ENCODE measurements at places on chromosomes 3 and 15. TPM values are rescaled to one million over a fixed set of nuclear protein-coding genes. Genes with fewer than 3 reads are reported as not detected.

The MEX3B gene
- total RNA-seq, result 2.6 TPM

The SPATA12 gene
- total RNA-seq, result not detected

The GALNT15 gene
- 1.3 TPM for total RNA-seq

The ZBTB47 gene
- total RNA-seq, result 202 TPM

The BNC1 gene
- total RNA-seq, result 0.11 TPM

The PLA2G4D gene
- total RNA-seq, result not detected

The BUB1B gene
- total RNA-seq, result 0.43 TPM

The FAM3D gene
- total RNA-seq, result not detected

- no peak for DNase-seq
Measured at GRCh38 chr3:62167566-62168262, 205.6 kb downstream of the FEZF2 start.

DNA sequence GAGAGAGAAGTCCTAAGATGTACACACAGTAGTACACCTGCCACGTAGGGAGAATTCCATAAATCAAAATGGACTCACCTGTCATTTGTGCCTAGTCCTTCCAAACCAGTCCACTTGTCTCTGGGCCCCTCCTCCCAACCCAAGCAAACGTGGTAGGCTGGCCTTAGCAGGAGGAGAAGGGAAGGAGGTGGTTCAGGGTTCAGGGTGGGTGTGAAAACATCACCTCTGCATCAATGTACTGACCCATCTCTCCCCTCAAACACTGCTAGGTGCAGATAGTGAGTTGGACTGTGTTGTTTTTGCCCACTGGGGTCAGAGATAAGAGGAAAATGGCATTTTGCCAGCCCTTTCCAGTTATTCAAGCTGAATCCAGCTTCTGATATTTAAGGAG lies 99.3 kb downstream of the MME start:
- DNase-seq, result no peak

DNA sequence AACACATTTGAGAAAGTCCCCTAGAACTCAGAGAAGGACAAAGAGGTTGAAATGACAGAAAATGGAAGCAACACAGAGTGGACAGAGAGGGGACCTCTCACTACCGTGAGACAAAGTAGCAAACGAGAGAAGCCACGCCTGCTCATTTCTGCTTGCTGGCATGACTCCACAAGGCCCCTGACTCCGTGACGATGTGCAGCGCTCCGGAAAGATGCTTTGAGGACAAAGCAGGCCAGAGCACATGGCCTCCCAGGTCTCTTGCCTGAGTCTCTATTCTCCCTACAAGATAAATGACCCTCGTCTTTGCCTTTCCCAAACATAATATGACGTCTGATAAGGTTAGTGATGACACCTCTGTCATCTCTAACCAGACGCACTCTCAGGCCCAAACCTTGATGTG lies 63.8 kb upstream of the CTSH start:
- no peak for DNase-seq

GRCh38 chr3:125302932-125303331 lies 72.2 kb downstream of the ZNF148 start:
- no peak for DNase-seq

- no peak for DNase-seq
Measured at GRCh38 chr3:165817160-165817709, 20.0 kb downstream of the BCHE start.

GRCh38 chr3:3127432-3128010 lies 781 bp downstream of the TRNT1 start:
- no peak for DNase-seq

DNA sequence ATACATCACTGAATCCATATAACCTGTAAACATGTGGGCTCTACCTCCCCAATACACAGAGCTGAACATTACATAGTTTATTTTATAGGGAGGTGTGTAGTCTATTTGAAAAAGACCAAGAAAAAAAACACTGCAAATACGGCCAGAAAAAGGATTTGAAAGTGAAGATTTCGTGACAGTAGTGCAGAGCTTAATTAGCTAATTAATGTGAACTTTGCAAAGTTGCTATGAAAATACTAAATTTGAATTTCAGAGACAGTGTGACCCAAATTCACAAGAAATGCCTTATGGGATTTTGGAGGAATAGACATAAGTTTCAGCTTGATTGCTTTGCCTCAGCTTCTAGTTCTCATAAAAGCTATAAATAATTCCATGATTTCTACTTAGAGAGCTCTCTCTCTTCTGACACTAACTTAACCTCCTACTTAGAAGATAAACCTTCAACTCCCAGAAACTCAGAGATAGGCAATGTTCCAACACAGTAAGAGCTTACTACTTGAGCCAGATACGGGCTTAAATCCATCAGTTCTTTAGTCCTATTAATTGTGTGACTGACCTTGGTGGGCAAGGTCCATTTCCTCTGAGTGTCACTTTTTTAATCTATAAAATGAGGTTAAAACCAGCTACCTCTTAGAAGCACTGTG lies 87.3 kb upstream of the THBS1 start:
- DNase-seq, result no peak

- DNase-seq, result no peak
Measured at GRCh38 chr3:22745321-22745720, 457.8 kb upstream of the UBE2E2 start.

DNA sequence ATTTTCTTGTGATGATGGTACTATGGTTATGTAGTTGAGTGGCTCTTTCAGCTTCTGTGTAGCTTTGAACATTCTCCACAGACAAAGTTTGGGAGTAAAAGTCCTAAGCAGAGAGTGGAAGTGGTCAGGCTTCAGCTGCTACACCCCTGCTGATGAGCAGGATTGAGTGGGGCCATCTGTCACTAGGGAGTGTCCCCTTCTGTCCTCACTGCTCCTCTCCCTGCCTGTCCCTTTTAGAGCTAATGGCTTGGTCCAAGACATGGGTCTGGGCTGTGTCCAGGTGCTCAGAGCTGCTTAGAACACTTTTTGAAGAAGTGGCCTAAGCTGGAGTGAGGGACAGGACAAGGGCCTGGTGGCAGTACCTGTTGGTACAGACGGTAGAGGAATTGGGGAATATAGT lies 15.1 kb downstream of the MYZAP start:
- peak; percentile 10 for DNase-seq

DNA sequence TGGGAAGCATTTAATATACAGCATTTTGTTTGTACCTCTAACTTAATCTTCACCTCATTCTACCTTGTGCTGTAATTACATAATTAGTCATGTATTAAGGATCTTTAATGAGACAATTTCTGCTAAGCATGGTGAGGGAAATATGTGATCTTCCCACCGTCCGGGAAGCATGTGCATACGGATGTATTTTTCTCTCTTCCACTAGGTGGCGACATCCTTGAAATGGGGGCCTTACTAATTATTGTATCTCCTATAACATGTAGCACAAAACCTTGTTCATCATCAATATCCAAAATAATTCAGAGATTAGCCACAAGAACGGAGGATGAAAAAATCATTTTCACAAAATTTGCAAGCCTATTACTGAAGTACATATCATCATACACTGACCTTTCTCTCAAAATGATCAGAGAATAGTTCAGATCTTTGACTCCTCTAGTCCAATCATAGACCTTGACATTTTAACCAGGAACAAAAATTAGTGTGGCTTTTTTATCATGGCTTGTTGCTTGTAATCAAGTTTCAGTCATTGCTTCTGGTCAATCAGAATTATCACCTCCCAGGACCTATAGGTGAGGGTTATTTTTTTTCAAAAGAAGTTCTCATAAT lies 148.9 kb upstream of the GBE1 start:
- DNase-seq, result no peak

GRCh38 chr3:42090973-42091731 lies at the start of gene TRAK1:
Gene TRAK1, plus strand, starts transcription at chr3:42091357. Its CDS starts 113 bp downstream, at chr3:42091470.
- DNase-seq, result peak; percentile 75

DNA sequence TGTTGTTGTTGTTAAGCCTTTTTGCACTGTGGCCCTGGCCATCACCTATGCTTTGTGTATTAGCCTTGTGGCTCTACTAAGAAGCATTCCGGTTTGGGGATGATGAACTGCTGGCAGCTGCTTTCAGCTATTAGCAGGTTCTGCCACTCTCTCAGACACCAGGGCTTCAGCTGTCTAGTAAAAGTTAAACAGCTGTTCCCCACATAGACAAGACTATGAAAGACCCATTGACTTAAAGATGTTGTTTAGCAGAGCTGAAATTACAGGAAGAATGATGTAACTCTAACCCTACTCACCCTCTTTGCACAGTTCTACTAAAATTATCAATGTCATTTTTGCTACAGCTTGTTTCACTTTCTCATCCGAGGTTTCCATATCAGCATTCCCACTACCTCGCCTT lies 131.2 kb upstream of the CGNL1 start:
- no peak for DNase-seq

DNA sequence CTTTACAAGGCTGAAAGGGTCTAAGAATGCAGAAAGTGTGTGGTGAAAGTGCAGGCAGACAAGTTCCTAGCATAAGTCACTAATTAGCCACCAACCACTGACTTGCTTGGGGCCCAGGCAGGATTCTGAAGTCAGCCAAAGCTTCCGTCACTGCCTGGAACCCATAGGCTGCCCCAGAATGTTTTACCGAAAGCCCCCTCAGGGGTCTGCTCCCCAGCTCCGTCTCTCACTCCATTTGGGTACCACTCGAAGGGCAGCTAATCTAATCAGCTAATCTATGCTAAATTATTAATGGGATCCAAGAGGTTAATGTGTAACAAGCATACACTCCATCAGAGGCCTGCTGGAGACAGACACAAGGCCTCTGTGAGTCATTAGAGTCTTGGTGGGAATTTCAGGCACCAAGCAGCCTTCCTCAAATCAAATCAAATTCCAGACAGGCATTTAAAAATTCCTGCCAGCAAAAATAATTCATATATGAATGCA lies 13.2 kb downstream of the ADAMTS9 start:
- no peak for DNase-seq

DNA sequence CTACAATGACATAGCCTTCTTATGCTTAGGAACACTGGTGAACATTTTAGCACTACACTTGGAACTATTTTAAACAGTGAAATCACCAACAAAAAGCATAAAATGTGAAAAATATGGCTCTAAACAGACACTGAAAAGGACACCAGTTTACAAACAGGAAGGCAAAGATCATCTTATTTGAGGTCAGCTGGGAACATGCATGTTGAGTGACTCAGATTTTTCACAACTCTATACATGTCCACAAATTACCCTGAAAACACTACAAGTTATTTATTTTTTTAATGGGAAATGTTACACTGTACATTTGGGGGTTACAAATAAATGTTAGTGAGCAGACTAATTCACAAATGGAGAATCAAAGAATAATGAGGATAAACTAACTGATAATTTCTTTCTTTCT lies 12.5 kb upstream of the GK5 start:
- DNase-seq, result no peak

DNA sequence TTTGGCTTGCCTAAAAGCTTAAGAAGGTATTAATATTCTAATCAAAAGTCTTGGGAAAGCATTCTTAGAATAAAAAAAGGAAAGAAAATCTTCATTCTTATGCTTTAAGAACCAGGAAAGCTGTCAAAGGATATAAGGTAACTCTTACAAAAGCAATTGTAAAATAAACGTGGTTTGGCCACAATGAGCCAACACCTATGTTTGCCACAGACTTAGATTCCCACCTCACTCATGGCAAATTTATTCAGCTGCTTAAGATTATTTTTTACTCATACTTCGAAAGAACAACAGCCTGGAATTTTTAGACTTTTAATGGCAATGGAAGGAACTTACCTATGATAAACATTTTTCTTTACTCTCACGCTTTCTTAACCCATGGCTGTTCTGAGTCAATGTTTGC lies 38.4 kb downstream of the AGTR1 start:
- DNase-seq, result no peak

DNA sequence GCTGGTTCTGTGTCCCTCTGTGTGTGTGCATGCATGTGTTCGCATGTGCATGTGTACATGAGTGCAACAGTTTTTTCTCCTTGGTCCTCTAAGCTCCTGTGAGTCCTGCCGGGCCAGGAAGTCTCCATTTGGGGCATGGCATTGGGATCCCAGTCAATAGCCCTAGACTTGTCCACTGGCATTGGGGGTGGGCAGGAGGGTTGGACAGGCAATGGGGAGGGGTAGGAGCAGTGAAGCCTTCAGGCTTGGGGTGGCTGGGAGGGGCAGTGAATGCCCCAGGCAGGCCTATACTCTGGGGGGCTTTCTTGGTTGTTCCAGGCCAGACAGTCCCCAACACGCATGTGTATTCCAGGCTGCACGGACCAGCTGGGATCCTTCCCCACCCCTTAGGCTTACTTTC lies 15.6 kb upstream of the C15orf39 start:
- DNase-seq, result no peak

Data from cardiac septum (tissue), 1 donor.